ENCODE measurements at places on chromosomes 11 and 22. TPM values are rescaled to one million over a fixed set of nuclear protein-coding genes. Genes with fewer than 3 reads are reported as not detected.

Gene SERPING1
- total RNA-seq: 9.7 TPM

Gene SLC17A6
- not detected for total RNA-seq

Gene OR6A2
- total RNA-seq: 0.68 TPM

Gene KCNQ1
- total RNA-seq: 0.67 TPM

Gene SLC6A5
- under 0.01 TPM for total RNA-seq

Gene OR56A1
- not detected for total RNA-seq

Gene UBQLNL
- not detected for total RNA-seq

Gene GNAZ
- total RNA-seq: 12.0 TPM

Data from mammary epithelial cell (primary cell).